Urothelium cell line (cell line): ENCODE measurements at places on chromosomes 1 and 21.

DNA sequence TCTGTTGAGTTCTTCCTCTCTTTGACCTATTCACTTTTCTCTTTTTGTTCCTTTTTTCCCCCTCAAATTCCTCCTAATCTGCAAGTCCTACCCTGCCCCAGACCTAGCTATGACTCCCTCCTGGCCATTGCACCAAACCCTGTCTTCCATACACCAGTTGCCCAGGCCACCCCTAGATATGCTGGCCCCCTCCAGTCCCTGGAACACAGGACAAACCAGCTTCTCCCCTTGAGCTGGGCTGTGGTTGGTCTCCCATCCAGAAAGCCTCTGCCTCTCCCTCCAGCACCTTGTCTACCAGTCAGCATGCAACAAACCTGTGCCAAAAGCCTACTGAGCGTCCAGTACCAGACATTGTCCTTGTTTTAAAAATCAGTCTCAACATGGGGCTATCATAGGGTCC lies 59.4 kb downstream of the ELK4 start:
- DNase-seq = no peak

GRCh38 chr1:21607549-21608529 lies 61.3 kb downstream of the RAP1GAP start:
- peak; percentile 27 for DNase-seq

DNA sequence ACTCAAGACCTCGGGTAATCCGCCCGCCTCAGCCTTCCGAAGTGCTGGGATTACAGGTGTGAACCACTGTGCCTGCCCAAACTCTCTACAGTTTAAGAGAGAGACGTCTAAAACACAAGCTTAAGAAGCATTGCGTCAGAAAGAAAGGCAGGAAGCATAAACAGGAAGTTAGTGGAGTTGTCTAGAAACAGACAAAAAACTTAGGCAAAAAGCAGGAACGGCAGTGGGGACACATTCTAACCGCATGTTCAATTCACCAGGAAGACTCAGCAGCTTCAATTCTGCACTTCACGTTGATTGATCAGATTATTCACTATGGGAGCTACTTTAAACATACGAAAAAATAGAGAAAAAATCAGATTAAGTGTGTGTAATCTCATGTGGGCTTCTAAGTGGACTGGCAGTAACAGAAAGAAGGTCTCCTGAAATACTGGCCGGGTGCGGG lies 7.4 kb downstream of the CFAP74 start:
- DNase-seq = no peak

GRCh38 chr1:158945061-158945460 lies 13.7 kb downstream of the PYHIN1 start:
- DNase-seq = no peak

DNA sequence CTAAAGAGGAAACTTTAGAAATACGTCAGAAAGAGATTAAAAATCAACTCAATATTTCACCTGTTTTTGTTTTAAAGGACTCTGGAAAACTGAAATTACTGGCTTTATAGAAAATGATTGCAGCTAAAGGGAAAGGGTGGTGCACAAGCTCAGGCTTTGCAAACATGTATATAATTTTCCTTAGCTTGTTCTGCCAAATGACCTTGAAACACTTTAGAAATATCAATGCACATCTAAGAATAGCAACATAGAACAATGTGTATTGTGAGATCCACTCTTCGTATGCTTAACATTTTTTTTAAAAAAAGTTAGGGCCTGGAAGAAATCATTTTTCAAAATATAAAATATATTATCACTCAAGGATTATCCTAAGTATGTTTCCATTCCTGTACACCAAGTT lies 143.9 kb downstream of the NTPCR start:
- no peak for DNase-seq

GRCh38 chr1:161932668-161933067 lies 91.0 kb downstream of the OLFML2B start:
- DNase-seq = no peak

- no peak for DNase-seq
Observed at GRCh38 chr1:64866689-64867088, 99.7 kb downstream of the JAK1 start.

DNA sequence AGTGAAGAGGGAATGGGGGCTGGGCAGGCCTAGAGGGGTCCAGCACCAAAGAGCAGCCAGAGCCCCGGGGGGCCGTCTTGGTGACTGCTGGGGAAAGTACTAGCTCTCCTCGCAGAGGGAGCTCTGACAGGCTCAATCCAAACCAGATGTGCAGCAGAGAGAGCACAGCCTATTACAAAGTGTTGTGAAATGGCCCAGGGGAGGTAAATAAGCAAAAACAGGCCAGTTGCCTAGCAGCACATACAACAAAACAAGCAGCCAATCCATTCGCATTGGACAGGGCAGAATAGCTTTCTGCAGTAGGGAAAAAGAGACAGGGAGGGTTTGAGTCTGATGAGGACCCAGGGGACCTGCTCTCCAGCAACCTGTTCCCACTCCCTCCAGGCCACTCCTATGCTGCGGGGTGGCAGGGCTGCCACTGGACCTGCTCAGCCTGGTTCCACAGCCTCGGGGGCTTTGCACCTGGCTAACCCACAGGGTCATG lies 239.6 kb upstream of the FGGY start:
- DNase-seq = no peak

- DNase-seq = no peak
Observed at GRCh38 chr1:169122976-169123375, 16.5 kb downstream of the ATP1B1 start.

- no peak for DNase-seq
Observed at GRCh38 chr1:44740179-44740617, 561 bp downstream of the KIF2C start.
